Naive B cell (primary cell): ENCODE measurements at places on chromosomes 3 and 15.
A peak's percentile ranks its signal among the peaks of the same experiment; 100 is the strongest.

DNA sequence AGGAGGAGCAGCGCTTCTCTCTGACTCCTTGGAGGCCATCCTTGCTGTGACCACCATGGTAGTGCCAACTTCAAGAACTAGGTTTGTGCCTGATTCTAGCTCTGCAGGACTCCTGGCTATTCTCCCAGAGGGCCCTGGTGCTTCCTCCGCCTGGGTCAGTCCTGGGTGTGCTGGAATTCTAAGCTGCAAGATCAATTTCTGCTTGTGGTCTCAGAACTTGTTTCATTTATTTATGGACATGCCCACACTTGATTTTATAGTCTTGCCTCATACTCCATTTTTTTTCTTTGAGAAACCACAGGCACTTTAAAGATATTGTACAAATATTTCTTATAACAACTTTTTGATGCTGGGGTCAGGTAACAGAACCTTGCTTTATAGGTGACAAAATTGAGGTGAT lies 87.6 kb downstream of the PDCD6IP start:
- H3K4me1 ChIP-seq, result peaks cover 5% of the 10 kb centered on the region
- no peak overlapping the region for H3K27ac ChIP-seq
- no peak for DNase-seq
- no peaks in the 10 kb centered on the region for H3K27me3 ChIP-seq
- H3K36me3 ChIP-seq, result no peaks in the 10 kb centered on the region
- H3K4me3 ChIP-seq, result no peak overlapping the region

DNA sequence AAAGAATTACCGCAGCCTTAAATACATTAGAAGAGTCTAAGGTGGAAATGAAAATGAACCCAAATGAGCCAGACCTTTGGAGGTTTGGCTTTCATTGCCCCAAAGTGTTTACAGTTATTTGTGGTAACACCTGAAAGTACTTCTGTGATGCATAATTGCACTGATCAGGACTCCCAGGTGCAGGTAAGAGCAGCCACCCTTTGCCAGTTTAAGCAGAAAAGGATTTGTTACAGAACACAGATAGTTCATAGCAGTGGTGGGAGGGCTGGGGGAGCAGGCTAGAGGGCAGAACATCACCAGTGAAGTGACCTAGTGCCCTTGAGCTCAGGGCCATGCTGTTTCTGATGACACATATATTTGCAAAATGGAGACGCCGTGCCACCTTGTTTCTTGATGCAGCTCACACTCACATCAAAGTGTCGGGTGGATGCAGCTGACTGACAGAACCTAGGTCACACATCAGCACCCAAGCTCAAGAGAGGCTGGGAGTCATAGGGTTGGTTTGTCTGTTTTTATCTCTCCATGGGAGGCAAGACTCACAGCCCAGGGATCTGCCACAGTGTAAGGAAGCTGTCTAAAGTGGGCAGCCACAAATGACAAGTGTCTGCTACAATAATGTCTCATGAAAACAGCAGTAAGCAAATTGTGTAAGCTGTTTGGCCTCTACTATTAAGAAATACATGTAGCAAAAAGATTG lies 49.1 kb downstream of the NEK11 start:
- H3K27me3 ChIP-seq, result peaks cover 8% of the 10 kb centered on the region
- no peaks in the 10 kb centered on the region for H3K4me1 ChIP-seq
- H3K27ac ChIP-seq, result no peak overlapping the region
- no peak for DNase-seq

GRCh38 chr3:45597171-45597570 lies 2.6 kb downstream of the LIMD1 start:
- peak overlapping the region; percentile 97 for H3K4me3 ChIP-seq
- H3K36me3 ChIP-seq, result no peaks in the 10 kb centered on the region
- peak overlapping the region; percentile 97 for H3K27ac ChIP-seq
- no peaks in the 10 kb centered on the region for H3K27me3 ChIP-seq
- H3K4me1 ChIP-seq, result peaks cover 59% of the 10 kb centered on the region
- peak; percentile 21 for DNase-seq

DNA sequence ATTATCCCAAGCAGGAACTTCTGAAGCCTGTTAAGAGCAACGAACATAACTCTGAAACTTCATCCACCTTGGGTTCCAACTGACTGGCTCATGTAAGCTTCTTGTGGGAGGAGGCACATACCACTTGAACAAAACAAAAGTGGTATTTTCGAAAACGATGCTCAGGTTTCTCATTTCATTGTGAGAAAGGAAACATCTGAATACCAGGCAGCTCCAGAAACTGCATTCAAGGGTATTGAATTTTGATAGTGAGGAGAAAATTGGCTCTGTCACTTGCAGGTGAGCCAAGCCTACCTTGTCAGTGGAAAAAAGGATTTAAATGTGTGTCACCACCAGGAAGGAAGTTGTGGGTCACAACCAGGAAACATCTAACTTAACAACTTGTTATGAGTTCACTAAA lies 218.1 kb upstream of the SATB1 start:
- H3K4me3 ChIP-seq, result no peak overlapping the region
- DNase-seq, result no peak
- H3K27me3 ChIP-seq, result no peaks in the 10 kb centered on the region

DNA sequence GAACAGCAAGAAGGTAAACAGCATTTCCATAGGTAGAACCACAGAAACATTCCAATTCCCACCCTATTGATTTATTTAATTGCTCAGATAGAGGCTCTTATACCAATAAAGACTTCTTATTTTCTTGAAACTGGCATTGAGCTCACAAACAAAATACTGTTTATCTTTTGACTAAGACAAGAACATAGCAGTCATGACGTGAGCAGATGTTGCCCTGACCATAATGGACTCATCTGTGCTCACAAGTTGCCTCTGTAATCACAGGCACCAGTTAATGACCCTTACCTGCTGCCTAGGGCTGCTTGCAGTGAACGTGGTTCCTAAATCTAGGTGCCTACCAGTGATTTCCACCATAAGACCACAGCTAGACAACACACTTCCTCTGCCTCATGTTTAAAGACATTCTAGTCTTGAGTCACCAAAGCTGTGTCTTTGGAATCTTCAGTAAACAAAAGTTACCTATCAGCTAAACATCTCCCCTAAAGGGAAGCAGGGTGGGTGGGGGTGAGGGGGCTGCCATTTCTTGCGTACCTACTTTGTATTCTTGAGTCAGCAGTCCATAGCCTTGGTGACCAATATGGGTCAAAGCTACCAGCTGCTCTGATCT lies 2.1 kb downstream of the FYCO1 start:
- no peak for DNase-seq
- peaks cover 2% of the 10 kb centered on the region for H3K36me3 ChIP-seq
- H3K4me1 ChIP-seq, result peaks cover 49% of the 10 kb centered on the region
- peak overlapping the region; percentile 64 for H3K27ac ChIP-seq

GRCh38 chr15:68365140-68365745 lies 66.7 kb downstream of the ITGA11 start:
- peaks cover 15% of the 10 kb centered on the region for H3K4me1 ChIP-seq
- H3K27me3 ChIP-seq, result peaks cover 14% of the 10 kb centered on the region
- H3K36me3 ChIP-seq, result no peaks in the 10 kb centered on the region
- H3K4me3 ChIP-seq, result no peak overlapping the region
- H3K27ac ChIP-seq, result peak overlapping the region; percentile 48

DNA sequence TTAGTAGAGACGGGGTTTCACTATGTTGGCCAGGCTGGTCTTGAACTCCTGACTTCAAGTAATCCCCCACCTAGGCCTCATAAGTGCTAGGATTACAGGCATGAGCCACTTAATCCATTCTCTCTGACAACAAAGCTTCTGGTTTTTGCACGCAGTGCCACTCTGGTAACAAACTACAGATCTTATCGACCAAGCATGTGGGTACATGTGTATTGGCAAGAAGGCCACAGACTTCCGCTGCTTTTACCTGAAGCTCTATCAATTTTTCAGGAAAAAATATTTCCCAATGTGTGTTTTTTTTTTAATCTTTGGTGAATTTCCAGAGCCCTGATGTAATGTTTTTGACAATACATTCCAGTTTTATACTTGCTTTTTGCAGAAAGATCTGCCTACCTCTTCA lies 182.5 kb downstream of the PCCB start:
- H3K27me3 ChIP-seq, result no peaks in the 10 kb centered on the region
- no peak overlapping the region for H3K27ac ChIP-seq
- H3K4me1 ChIP-seq, result no peaks in the 10 kb centered on the region
- peaks cover 17% of the 10 kb centered on the region for H3K36me3 ChIP-seq

GRCh38 chr15:89115547-89115946 lies 27.3 kb downstream of the ABHD2 start:
- H3K4me1 ChIP-seq, result peaks cover 4% of the 10 kb centered on the region
- no peak overlapping the region for H3K4me3 ChIP-seq
- no peak for DNase-seq
- H3K36me3 ChIP-seq, result peaks cover 15% of the 10 kb centered on the region
- H3K27me3 ChIP-seq, result no peaks in the 10 kb centered on the region

- no peak overlapping the region for H3K27ac ChIP-seq
- no peaks in the 10 kb centered on the region for H3K4me1 ChIP-seq
- peaks cover 28% of the 10 kb centered on the region for H3K27me3 ChIP-seq
- H3K4me3 ChIP-seq, result no peak overlapping the region
- no peaks in the 10 kb centered on the region for H3K36me3 ChIP-seq
- no peak for DNase-seq
Measured at GRCh38 chr3:187403768-187404288, 35.6 kb downstream of the RTP4 start.

- H3K27ac ChIP-seq, result no peak overlapping the region
- H3K36me3 ChIP-seq, result no peaks in the 10 kb centered on the region
- H3K4me3 ChIP-seq, result no peak overlapping the region
- no peak for DNase-seq
Measured at GRCh38 chr3:36244728-36245127, 135.6 kb upstream of the STAC start.

GRCh38 chr3:54846119-54846518 lies 81.7 kb downstream of the LRTM1 start:
- no peak overlapping the region for H3K27ac ChIP-seq
- no peak for DNase-seq
- no peaks in the 10 kb centered on the region for H3K4me1 ChIP-seq
- no peak overlapping the region for H3K4me3 ChIP-seq

DNA sequence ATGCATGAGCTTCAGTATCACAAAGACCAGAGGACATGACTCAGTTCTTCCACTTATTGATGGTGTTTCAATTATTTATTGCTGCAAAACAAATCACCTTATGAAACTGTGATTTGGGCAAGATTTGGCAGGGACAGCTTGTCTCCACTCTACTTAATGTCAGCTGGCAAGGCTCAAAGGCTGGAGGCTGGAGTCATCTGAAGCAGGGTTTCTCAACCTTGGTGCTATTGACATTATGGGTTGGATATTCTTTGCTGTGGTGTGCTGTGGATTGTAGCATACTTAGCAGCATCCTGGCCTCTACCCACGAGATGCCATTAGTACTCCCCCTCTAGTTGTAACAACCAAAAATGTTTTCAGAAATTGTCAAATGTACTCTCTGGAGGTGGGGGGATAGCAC lies 138.8 kb upstream of the PEX5L start:
- DNase-seq, result no peak
- H3K4me3 ChIP-seq, result no peak overlapping the region
- no peaks in the 10 kb centered on the region for H3K27me3 ChIP-seq
